RCC 7860 (cell line): ENCODE measurements at places on chromosomes 7 and 10.

GRCh38 chr10:49382826-49383225 is 13.1 kb downstream of the DRGX start:
- no peak for DNase-seq

GRCh38 chr7:23235813-23236221 is 10.8 kb upstream of the GPNMB start:
- no peak for DNase-seq

DNA sequence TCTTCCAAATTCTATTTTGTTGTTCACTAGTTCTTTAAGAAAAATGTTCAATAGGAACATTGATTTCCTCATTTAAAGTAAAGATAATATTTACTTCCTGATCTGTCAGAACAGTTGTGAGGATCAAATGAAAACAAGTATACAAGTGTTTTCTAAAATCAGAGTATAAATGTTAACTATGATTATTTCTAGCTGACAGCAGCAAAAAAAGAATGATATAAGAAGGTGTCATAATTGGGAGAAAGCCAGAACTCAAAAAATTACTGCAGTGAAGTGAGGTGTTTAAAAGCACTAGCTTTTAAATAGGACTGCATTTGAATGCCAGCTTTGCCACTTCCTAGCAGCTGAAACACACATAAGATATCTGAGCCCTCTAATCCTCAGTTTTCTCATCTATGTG is 283.3 kb downstream of the RNLS start:
- no peak for DNase-seq

DNA sequence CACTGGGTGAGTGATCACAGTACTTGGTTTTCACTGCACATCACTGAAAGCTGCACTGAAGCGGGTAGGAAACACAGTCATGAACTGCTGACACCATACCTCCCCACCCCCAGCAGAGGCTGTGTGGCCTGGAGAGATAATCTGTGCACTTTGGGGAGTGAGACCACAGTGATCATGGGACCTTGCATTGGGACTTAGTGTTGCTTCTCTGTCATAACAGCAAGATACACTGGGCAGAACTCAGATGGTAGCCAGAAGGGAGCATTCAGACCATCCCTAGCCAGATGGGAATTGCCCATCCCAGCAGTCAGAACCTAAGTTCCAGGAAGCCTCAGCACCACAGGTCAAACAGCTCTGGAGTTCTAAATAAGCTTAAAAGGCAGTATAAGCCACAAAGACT is 346.4 kb upstream of the TMEM229A start:
- no peak for DNase-seq

DNA sequence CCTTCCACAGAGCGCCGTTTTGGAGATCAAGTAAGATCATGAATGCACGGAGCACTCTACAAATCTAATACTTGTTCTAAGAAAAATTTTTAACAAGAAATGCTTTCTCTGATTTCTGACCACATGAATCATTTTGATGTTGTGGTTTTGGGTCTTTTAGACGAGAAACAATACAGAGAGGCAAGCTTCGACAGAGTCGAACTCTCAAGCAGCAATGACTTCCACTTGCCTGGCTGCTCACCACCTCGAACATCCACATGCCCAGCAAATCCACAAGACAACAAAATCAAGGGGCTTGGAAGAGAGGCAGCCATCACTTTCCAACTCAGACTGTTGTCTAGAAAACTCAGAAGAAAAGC is 69.4 kb upstream of the GSDME start:
- no peak for DNase-seq

- peak; percentile 40 for DNase-seq
These were observed 238.5 kb downstream of the PHF14 start for GRCh38 chr7:11212080-11212711.

DNA sequence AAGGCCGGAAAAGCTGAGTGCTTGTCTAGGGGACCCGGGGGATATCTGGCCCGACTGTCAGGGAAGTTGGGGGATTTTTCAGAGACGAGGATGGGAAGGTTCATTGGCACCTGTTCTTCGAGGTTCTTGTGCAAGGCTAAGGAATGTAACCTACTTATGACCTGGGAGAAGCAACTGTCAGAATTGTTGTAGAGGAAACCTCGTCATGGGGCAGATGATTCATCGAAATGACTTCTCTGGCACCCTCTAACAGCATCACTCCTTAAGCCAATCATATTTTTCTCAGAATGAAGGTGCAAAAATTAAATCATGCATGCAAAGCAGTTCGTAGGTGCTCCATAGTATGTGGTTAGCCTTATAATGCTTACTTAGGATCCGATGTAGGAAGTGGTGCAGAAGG is 58.6 kb downstream of the PLXDC2 start:
- DNase-seq, result peak; percentile 72

- no peak for DNase-seq
These were observed 16.9 kb downstream of the TSPAN14 start for GRCh38 chr10:80471001-80471400.

DNA sequence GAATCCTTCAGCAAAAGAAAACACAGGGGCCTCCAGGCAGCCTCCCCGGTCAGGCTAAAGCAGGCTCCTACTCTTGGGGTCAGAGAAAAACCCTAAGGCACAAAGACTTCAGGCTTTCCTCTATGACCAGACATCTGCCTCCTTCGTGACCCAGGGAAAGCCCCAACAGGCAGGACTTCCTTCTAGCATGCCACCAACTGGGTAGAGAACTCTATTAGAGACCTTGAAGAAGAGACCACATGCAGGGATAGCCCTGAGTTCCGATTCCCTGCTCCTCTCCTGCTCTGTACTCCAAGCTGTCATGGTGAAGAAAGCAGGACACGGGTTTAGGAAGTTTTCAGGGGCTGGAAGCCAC is 1.3 kb downstream of the TRPV6 start:
- DNase-seq, result no peak

DNA sequence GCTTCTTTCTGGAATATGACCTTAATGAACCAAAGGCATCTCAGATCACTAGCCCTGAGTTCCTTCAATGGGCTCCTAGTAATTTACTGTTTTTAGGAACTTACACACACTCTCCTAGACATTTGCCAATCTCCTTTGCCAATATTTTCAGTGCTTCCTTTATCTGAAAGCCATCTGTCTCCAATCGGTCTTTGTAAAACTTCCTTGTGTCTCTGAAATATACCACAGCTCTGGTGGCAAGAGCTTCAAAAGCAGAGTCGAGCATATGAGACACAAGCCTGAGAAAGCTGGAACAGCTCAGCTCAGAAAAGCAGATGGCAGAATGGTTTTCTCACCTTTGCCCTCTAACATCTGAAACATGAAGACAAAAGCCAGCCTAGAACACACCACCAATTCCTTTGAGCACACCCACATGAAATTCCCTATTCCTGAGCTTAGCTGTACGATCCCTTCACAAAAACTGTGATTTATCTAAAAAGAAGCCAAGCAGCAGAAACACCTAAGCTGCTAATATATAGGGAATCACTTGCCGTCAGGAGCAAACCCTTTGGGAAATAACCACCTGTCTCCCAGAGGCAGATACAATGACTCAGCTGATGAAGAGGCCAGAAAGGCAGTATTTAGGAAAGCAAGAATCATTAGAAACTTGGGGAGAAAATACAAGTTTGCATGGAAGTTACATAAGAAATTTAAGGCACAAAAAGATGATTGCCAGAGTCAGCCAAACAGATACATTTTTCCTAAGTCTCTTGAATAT is 70.2 kb upstream of the ANK3 start:
- no peak for DNase-seq

GRCh38 chr7:64557601-64558322 is 5.1 kb downstream of the ZNF680 start:
- DNase-seq, result no peak

DNA sequence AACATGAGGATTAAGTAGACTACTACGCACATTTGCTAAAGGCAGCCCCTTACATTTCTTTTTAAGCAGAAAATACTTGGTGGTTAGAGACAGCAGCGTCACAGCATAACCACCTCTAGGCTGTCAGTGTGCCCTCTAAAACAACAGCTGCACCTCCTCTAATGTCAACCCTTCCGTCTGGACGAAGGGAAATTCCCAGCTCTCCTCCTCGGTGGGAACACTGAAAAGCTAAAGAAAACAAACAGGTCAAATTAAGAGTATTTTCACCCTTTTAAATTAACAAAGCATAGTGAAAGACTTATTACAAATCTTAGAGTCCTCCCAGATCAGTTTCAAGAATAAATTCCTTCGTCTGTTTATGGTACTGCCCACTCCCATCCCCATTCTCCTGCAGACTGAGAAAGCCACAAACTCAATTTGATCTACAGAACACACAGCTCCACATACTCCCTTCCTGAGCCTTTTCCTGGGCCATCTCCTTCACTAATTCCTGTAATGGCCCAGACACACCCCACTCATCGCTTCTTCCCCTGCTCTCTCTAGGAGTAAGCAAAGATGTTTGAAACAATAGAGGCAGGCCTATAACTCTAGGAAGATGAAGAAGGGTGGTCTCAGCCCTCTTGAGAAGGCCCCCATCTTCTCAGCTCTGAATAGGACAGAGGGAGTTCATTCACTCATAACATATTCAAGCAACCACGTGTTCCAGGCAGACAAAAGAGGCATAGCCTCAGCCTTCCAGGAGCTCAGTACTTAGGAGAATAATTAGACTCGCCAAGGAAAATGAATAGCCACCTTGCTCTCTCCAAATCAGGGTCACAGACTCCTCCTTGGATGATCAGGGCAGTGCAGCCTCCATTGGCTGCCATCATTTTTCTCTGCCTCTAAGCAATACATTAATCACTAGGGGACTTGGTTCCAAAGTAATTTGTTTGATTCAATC is 47.5 kb upstream of the HNRNPH3 start:
- no peak for DNase-seq
